CD4-positive, alpha-beta memory T cell (primary cell): ENCODE measurements at places on chromosomes 5 and 9. TPM values are rescaled to one million over a fixed set of nuclear protein-coding genes. Genes with fewer than 3 reads are reported as not detected.

Gene GARIN3
- polyA plus RNA-seq: not detected

Gene ENG
- polyA plus RNA-seq: 4.2 TPM

Gene CDK5RAP2
- polyA plus RNA-seq: 3.9 TPM

Gene GAS1
- 0.27 TPM for polyA plus RNA-seq

DNA sequence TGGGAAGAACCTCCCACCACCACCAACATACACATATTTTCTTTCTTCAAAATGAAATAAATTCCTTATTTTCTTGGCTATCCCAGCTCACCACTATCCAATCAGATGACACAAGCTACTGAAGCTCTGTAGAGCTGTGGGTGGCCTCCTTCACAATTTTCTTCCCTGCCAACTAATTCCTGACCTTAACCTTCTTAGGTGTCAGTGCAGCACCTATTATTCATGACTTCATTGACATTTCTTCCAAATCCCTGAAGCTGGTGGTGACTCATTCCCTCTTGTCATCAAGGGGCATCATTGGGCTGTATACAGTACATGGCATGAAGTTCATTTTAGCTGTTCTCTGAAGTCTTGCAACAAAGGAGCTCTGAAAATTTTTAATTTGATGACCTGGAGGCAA lies 42.0 kb upstream of the ADRA1B start:
- DNase-seq: no peak
- H3K4me3 ChIP-seq: no peak overlapping the region
- no peaks in the 10 kb centered on the region for H3K27me3 ChIP-seq

DNA sequence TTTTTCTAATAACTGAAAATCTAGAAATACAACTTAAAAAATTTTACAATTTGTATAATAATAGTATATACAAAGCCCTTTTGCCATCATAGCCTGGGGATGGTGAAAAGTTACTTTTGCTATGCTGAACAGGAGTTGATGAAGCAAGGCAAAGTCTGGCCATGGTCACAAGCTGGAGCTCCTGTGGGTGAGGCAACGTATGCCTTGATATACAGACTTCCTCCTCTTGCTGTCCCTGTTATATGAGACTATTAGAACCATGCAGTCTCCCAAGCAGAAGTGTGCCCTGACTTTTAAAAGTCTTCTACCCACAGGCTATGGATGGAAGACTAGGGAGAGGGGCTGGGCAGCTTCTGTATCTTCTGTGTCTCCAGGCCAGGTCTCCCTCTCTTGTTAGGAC lies 15.7 kb downstream of the FAM151B start:
- no peak overlapping the region for H3K27ac ChIP-seq
- no peak for DNase-seq
- no peaks in the 10 kb centered on the region for H3K4me1 ChIP-seq
- no peak overlapping the region for H3K4me3 ChIP-seq
- H3K27me3 ChIP-seq: no peaks in the 10 kb centered on the region

- H3K4me3 ChIP-seq: no peak overlapping the region
- H3K36me3 ChIP-seq: peaks cover 9% of the 10 kb centered on the region
- H3K27ac ChIP-seq: no peak overlapping the region
These were observed 32.2 kb downstream of the INVS start for GRCh38 chr9:100131216-100131615.

- H3K27ac ChIP-seq: no peak overlapping the region
- no peaks in the 10 kb centered on the region for H3K4me1 ChIP-seq
- no peak for DNase-seq
- no peaks in the 10 kb centered on the region for H3K36me3 ChIP-seq
- H3K27me3 ChIP-seq: no peaks in the 10 kb centered on the region
- H3K4me3 ChIP-seq: no peak overlapping the region
These were observed 1.8 kb downstream of the CTXN3 start for GRCh38 chr5:127650649-127651048.

DNA sequence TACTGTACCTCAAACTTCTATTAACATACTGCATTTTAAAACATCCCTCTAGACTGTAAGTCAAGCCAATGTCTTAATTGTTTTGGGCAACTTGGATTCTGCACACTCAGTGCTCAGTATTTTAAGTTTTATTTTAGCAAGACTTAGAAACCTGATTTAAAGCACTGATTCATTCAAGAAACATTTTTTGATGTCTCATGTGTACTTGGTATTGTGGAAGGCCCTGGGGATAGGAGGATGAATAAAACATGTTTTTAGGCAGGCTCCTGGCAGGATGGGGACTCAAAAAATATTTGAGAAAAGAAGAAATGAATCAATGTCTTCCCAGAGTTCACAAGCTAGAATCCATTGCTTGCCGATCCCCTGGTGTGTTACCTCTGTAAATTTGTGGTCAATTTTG lies 334.0 kb upstream of the PUM3 start:
- no peak overlapping the region for H3K4me3 ChIP-seq
- H3K4me1 ChIP-seq: no peaks in the 10 kb centered on the region
- H3K27me3 ChIP-seq: no peaks in the 10 kb centered on the region
- no peak for DNase-seq
- H3K36me3 ChIP-seq: no peaks in the 10 kb centered on the region
- no peak overlapping the region for H3K27ac ChIP-seq

- no peaks in the 10 kb centered on the region for H3K27me3 ChIP-seq
- no peak overlapping the region for H3K27ac ChIP-seq
- no peaks in the 10 kb centered on the region for H3K36me3 ChIP-seq
- H3K4me1 ChIP-seq: no peaks in the 10 kb centered on the region
These were observed 74.9 kb downstream of the ZNF618 start for GRCh38 chr9:113951032-113951372.

- H3K27me3 ChIP-seq: peaks cover 16% of the 10 kb centered on the region
- no peak for DNase-seq
- H3K27ac ChIP-seq: no peak overlapping the region
These were observed 8.0 kb downstream of the LRRC26 start for GRCh38 chr9:137161558-137162486.
